ENCODE measurements at places on chromosomes 1 and 21. TPM values are rescaled to one million over a fixed set of nuclear protein-coding genes. Genes with fewer than 3 reads are reported as not detected.

Gene PRAMEF9
- total RNA-seq: not detected

Gene INSRR
- total RNA-seq: 0.12 TPM

Gene TMCC2
- 14.0 TPM for total RNA-seq

Gene SMCP
- total RNA-seq: not detected

Gene PARP1
- total RNA-seq: 228 TPM

Gene GPR52
- 0.60 TPM for total RNA-seq

Gene SLC1A7
- total RNA-seq: not detected

Gene SLC41A1
- total RNA-seq: 31.5 TPM

Gene PALMD
- not detected for total RNA-seq

DNA sequence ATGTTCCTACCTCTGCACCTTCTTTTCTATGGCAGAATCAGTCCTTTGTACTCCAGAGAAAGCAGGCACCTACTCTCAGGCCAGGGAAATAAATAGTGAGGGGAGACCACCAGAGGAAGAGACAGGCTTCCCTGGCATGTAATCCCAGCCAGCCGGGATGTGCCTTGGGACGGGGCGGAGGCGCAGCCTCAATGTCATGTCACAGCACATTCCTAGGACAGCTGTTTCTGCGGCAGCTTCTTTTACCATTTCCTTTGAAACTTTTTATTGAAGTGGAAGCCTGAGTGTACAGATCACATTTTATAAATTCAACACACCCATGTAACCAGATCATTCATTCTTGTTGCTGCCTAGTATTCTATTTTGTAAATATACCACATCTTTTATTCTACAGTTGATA is 67.9 kb upstream of the ZNF326 start:
- DNase-seq: no peak

- no peak for DNase-seq
Observed at GRCh38 chr1:151967091-151967490, 26.6 kb downstream of the S100A10 start.

DNA sequence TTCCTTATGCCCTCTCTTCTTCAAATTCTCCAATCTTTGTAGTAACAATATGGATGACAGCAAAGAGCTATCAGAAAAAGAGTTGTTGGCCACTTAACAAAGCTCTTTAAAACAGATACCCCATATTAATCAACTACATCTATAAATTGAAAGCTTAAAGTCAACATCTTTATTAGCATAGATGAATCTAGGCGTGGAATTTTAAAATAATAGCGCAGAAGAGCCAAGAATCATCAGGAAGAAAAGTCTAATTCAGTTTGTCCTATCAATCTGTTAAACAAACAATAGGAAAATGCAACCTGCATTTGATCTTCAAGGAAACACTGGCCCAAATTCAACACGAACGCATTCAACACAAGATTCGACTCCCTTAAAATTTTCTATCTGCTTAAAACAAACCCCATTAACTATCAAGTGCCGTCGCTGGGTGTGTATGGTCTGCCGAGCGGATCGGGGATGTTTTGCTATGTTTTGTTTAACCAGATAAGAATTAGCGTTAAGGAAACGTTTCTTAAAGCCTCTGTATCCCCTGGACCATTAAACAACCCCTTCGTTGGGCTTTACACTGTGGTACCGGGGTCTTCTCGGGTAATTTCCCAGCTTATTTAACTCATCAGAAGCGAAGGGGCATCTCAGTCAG is 1.0 kb downstream of the LYST start:
- no peak for DNase-seq

DNA sequence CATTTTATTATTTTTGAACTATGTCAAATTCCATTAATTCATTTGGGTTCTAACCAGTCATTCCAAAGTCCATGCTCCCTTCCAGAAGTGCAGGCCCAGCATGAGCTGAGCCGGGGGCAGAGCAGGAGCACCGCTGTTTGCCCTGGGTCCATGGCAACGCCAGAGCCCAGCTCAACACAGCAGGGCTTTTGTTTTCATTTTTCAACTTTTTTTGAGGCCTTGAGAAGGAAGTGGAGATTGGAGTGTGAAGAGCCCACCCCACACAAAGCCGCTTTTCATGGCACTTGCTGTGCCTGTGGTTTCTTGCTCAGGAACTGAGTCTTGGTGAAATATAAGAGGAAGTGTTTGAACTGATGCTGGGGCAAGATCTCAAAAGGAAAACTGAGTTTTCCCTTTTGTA is 13.2 kb upstream of the PRMT2 start:
- DNase-seq: peak; percentile 55

GRCh38 chr1:189619682-189620332 is 857.9 kb downstream of the BRINP3 start:
- no peak for DNase-seq

DNA sequence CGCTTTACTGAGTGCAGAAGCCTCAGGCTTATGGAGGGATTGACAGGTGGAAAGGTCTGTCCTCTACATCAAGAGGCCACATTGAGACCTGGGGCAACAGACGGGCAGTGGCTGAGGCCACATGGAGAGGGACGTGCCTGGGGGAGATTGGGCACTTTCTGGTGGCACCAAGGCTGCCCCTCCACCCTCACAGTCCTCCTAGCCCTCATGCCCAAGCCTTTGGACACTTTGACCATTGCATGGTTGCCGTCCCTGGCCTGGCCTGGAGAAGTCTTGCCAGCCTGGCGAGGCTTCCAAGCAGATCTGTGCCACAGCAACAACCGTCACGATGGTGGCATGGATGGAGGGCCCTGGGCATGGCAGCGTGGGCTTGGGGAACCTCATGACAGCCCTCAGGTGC is 192.1 kb upstream of the VAMP3 start:
- DNase-seq: no peak

GRCh38 chr1:193111641-193112090 is 6.5 kb upstream of the GLRX2 start:
- DNase-seq: no peak

GRCh38 chr1:201655243-201655642 is 116.3 kb downstream of the NAV1 start:
- DNase-seq: no peak

DNA sequence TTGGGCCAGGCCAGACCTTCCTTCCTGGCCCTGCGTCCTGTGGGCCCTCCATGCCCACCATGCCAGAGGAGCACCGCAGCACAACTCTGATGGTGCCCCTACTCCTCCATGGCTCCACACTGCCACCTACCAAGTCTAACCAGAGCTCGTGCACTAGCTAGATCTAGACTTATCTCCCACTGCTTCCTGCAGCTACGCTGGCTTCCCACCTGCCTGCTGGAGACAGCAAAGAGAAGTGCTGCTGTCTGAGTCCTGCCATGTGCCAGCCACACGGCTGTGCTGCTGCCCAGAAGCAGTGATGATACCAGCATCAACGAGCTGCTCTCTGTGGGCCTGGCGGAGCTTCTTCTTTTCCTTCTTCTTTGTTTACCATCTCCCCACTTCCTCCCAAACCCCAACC is 4.5 kb downstream of the GUCA2B start:
- no peak for DNase-seq

All from activated naive CD8-positive, alpha-beta T cell treated with anti-CD3 and anti-CD28 coated beads for 36 hours (primary cell).